Immature natural killer cell (primary cell): ENCODE measurements at places on chromosomes 12 and 14. TPM values are rescaled to one million over a fixed set of nuclear protein-coding genes. Genes with fewer than 3 reads are reported as not detected.

DNA sequence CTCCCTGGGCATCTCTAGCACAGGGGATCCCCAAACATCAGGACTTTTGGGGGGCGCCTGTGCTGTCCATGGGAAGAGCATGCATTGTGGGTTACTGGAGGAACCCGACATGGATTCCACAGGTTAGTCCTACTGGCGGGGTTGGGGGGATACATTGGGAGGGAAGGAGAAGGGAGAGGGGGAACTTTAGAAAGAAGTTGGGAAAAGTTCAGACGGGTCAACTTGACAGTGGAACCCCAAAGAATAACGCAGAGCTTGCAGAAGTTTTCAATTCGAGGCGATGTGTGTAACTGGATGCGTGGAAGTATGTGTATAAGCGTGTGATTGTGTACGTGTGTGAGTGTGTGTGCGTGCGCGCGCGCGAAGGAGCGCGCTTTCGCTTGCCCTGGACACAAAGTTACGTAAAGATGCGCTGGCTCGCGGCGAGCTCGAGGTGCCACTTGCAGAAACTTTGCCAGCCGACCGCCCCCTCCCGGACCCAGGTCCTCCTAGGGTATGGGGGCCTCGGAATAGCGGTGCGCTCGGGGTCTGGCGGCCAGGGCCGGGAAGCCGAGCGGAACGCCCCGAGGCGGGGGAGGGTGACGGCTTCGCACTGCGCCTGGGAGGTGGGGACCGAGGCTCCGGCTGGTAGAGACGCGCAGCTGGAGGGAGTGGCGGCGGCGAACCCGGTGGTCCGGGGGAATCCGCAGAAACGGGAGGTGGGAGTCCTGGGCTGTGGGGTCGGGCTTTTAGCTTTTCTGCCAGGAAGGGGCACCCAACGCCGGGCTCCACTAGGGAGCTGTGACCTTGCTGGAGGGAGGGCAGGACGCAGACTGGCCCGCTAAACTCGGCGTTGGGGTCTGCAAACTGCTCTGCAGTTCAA lies 669 bp downstream of the RFX4 start:
- H3K36me3 ChIP-seq, result no peaks in the 10 kb centered on the region
- no peak for DNase-seq
- peaks cover 6% of the 10 kb centered on the region for H3K4me1 ChIP-seq
- H3K27ac ChIP-seq, result no peak overlapping the region
- peaks cover 34% of the 10 kb centered on the region for H3K27me3 ChIP-seq
- no peak overlapping the region for H3K4me3 ChIP-seq

GRCh38 chr14:55381040-55381439 lies 30.6 kb downstream of the ATG14 start:
- peaks cover 11% of the 10 kb centered on the region for H3K4me1 ChIP-seq
- no peak for DNase-seq
- peaks cover 45% of the 10 kb centered on the region for H3K36me3 ChIP-seq
- H3K4me3 ChIP-seq, result no peak overlapping the region

- peak; percentile 75 for DNase-seq
- H3K27me3 ChIP-seq, result peaks cover 5% of the 10 kb centered on the region
- H3K4me3 ChIP-seq, result peak within 1 kb of the TSS; percentile 96
- peaks cover 19% of the 10 kb centered on the region for H3K36me3 ChIP-seq
These were observed at the start of gene BATF for GRCh38 chr14:75522224-75522982. Gene BATF (plus strand): TSS chr14:75522469. CDS start chr14:75522683, 214 bp downstream.

- H3K4me3 ChIP-seq, result no peak overlapping the region
- peaks cover 96% of the 10 kb centered on the region for H3K4me1 ChIP-seq
- H3K27me3 ChIP-seq, result peaks cover 3% of the 10 kb centered on the region
- DNase-seq, result no peak
- peaks cover 4% of the 10 kb centered on the region for H3K36me3 ChIP-seq
- no peak overlapping the region for H3K27ac ChIP-seq
These were observed 32.3 kb downstream of the MED13L start for GRCh38 chr12:116245189-116245588.

- no peak overlapping the region for H3K4me3 ChIP-seq
- H3K27me3 ChIP-seq, result no peaks in the 10 kb centered on the region
- no peak for DNase-seq
- H3K36me3 ChIP-seq, result no peaks in the 10 kb centered on the region
These were observed 22.3 kb upstream of the HECTD1 start for GRCh38 chr14:31229638-31230572.

GRCh38 chr12:7090222-7090998 lies 1.8 kb downstream of the C1R start:
- no peaks in the 10 kb centered on the region for H3K36me3 ChIP-seq
- peaks cover 8% of the 10 kb centered on the region for H3K4me1 ChIP-seq
- DNase-seq, result no peak
- no peak overlapping the region for H3K4me3 ChIP-seq

GRCh38 chr12:45244561-45245343 lies 28.9 kb downstream of the ANO6 start:
- H3K36me3 ChIP-seq, result no peaks in the 10 kb centered on the region
- no peak for DNase-seq
- peaks cover 52% of the 10 kb centered on the region for H3K4me1 ChIP-seq
- H3K27me3 ChIP-seq, result no peaks in the 10 kb centered on the region
- peak overlapping the region; percentile 55 for H3K4me3 ChIP-seq

DNA sequence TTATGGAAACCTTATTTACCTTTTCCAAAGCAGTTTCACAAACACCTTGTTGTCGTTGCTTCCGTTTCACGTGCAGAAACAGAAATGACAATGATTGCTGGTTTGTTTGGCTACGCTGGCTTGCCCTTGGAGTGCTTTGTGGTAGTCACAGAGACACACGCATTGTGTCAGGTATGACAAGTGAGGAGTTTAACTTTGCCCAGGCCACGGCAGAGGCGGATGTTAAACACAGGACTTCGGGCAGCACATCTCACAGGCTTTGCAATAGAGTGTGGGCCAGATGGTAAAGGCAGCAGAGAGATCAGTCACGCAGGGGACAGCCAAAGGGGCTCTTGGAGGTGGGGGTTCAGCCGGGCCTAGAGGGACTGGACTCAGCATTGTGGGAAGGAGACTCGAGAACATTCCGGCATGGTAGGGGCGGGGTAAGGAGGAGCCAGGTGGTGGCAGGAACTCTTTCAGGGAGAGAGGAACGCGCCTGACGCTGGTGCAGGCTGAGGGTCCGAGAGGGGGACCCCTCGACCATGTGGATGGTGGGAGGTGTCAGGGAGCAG lies 59.8 kb upstream of the KCNA1 start:
- DNase-seq, result no peak
- no peak overlapping the region for H3K4me3 ChIP-seq
- H3K27ac ChIP-seq, result no peak overlapping the region
- peaks cover 6% of the 10 kb centered on the region for H3K27me3 ChIP-seq
- no peaks in the 10 kb centered on the region for H3K36me3 ChIP-seq

DNA sequence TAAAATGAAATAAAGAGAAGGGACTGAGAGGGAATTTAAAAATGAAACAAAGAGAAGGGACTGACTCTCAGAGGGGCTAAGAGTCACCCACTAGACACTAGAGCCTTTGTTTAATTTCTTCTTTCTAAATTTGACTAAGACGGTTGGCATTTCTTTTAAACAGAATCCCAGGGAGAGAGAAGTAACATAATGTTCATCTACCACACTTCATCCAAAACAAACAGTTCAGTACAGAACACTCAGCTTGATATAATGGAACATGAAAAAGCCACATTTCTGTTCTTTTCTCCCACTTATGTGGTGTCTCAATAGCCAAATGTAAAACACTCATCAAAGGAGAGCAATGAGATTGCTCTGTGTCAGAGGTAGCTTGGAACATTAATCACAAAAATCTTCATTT lies 10.1 kb upstream of the NT5DC3 start:
- H3K4me3 ChIP-seq, result no peak overlapping the region
- no peaks in the 10 kb centered on the region for H3K27me3 ChIP-seq
- no peaks in the 10 kb centered on the region for H3K36me3 ChIP-seq
- no peak overlapping the region for H3K27ac ChIP-seq
- no peaks in the 10 kb centered on the region for H3K4me1 ChIP-seq

DNA sequence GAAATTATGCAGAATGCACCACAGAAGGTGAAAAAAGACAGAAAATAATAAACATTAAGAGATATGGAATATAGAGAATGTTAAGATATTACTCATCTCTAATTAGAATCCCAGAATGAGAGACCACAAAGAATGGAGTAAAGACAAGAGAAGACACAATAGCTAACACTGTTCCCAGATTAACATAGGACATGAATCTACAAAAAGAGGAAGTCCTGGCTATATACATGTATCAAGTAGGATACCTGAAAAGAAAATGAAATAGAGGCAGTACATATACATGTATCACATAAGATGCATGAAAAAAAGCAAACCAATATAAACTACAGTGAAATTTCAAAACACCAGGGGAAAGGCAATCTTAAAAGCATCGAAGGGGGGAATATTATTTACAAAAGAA lies 5.6 kb upstream of the EPS8 start:
- DNase-seq, result no peak
- H3K27ac ChIP-seq, result no peak overlapping the region
- peaks cover 10% of the 10 kb centered on the region for H3K27me3 ChIP-seq
- no peaks in the 10 kb centered on the region for H3K36me3 ChIP-seq
- peaks cover 3% of the 10 kb centered on the region for H3K4me1 ChIP-seq

Gene TAC3
- polyA plus RNA-seq, result not detected

Gene CAPS2
- 6.2 TPM for polyA plus RNA-seq

Gene C12orf56
- not detected for polyA plus RNA-seq

Gene AGAP2
- polyA plus RNA-seq, result 10.5 TPM
